Stimulated activated effector memory CD8-positive, alpha-beta T cell treated with anti-CD3 and anti-CD28 coated beads, Interleukin-12 subunit alpha, Interleukin-12 subunit beta, amount 100 ng/mL, for 72 hours (primary cell): ENCODE measurements at places on chromosomes 7 and 10.
A peak's percentile ranks its signal among the peaks of the same experiment; 100 is the strongest.

GRCh38 chr7:15128716-15129115, 226.2 kb upstream of the DGKB start:
- no peak for DNase-seq

DNA sequence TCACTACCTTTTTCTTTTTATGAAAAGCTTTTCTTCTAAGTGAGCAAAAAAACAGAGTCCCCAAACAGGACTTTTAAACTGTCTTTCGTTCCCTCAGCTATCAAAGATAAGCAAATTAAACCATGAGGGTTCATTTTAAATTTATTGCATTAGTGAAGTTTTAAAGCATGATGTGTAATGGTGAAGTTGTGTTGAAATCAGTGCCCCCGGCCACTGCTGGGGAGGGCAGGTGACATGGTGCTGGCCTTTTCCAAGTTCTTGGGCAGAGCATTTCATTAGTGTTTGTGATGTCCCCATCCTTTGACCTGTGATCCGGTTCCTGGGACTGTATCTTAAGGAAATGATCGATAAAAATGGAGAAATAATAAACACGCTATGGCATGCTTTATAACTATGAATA, 96.0 kb downstream of the EEPD1 start:
- DNase-seq = no peak

DNA sequence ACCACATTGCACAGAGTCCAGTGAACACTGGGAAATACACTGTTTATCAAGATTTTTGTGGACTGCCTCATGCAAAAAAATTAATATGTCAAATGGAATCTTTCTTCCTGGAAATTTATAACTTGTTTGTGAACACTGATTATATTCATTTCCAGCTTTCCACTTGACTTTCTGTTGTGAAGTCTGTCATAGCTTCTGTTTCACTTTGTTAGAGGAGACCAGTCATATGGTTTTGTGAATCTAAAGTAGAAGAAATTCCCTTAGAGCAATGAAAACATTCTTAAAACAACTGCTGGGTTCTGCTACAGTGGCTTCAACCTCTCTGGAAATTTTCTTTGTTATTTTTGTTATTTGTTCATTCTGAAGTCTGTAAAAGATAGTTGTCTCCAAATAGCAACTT, 349.5 kb upstream of the NFE2L3 start:
- no peak for DNase-seq

DNA sequence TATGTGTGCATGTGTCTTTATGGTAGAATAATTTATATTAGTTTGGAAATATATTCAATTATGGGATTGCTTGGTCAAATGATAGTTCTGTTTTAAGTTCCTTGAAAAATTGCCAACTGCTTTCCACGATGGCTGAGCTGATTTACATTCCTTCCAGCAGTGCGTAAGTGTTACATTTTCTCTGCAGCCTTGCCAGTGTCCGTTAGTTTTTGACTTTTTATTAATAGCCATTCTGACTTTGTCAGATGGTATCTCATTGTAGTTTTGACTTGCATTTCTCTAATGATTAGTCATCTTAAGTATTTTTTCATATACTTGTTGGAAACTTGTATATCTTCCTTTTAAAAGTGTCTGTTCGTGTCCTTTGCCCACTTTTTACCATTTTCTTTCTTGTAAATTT, 434.2 kb upstream of the POT1 start:
- DNase-seq = no peak

GRCh38 chr10:27687326-27687725, 58.3 kb downstream of the MKX start:
- no peak for DNase-seq

DNA sequence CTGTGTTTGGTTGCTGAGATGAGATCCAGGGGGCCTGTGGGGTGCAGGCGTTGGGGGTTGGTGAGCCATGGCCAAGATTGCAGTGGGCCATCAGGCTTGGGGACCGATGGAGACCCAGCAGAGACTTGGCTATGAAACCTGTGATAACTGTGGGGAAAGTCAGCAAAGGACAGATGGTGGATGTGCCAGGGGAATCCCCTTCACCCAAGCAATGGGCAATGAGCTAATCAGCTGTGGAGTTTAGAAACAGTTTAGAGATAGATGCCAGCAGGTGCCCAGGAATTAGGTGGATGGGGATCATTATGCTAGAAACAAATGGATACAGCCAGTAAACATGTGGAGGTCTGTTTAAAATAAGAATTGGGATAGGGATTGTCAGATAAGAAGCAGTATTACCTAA, 151.4 kb upstream of the FERD3L start:
- DNase-seq = no peak

GRCh38 chr10:689452-690371, at the start of gene DIP2C:
TSS of gene DIP2C (minus strand) at chr10:689668. CDS start at chr10:689578, 90 bp downstream.
- DNase-seq = no peak

GRCh38 chr10:96017191-96017687, 26.1 kb upstream of the CCNJ start:
- DNase-seq = peak; percentile 63

- DNase-seq = no peak
These were observed 121.6 kb downstream of the LRRC4 start for GRCh38 chr7:127909424-127910152.

DNA sequence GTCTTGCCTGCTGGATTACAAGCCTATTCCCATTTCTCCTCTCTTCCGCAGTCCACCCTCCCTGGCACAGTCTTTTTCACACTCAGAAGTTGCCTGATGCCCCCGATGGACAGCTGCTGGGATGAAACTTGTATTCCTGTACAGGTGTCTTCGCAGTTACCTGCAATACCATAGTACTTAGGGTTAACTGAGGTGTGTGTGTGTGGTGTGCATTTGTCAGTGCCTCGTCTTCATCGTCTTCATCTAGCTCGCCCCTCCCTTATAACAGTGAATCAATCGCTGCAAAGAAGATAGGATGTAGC, 11.0 kb downstream of the NXPH1 start:
- no peak for DNase-seq

- no peak for DNase-seq
These were observed 25.9 kb downstream of the CFAP46 start for GRCh38 chr10:132916421-132916841.

DNA sequence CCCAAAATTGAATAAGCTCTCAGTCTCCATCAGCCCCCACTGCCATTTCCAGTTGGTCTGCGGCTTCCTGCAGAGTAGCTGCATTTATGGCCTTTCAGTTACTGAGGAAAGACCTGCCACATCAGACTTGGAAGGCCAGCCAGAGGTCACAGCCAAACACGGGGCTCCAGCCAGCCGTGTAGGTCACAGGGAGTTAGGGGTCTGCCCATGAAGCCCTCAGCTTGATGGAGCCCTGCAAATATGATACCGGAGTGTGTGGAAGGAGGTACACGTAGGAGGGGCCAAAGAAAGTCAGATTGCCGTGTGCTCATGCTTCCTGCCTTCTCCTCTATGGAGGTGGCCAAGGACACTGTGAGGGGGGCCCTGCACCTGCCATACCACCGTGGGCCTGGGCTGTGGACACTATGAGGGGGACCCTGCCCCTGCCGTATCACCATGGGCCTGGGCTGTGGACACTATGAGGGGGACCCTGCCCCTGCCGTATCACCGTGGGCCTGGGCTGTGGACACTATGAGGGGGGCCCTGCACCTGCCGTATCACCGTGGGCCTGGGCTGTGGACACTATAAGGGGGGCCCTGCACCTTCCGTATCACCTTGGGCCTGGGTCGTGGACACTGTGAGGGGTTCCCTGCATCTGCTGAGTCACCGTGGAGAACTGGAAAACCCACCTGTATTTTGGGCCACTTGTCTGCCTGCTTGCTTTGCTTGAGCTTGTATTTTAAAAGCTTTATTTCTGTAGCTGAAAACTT, 335.7 kb upstream of the SHH start:
- no peak for DNase-seq

DNA sequence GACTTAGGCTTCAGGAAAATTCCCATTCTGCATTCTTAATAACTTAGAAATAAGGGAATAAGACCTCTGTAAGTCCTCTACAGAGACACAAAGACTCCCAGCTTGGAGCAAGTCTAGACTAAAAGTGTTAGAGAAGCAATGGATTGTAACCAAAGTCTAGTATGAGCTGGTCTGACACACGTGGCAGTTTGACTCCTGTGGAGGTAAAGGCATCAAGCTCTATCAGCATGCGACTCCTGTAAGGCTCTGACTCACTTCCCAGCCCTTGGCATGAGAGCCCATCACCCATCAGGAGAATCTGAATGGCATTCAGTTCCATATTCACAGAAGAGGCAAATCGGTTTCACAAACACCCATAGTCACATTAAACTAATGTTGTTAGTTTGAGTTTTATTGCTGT, 4.4 kb upstream of the VSTM4 start:
- no peak for DNase-seq

GRCh38 chr10:108597031-108597430, 1326.3 kb downstream of the XPNPEP1 start:
- no peak for DNase-seq

DNA sequence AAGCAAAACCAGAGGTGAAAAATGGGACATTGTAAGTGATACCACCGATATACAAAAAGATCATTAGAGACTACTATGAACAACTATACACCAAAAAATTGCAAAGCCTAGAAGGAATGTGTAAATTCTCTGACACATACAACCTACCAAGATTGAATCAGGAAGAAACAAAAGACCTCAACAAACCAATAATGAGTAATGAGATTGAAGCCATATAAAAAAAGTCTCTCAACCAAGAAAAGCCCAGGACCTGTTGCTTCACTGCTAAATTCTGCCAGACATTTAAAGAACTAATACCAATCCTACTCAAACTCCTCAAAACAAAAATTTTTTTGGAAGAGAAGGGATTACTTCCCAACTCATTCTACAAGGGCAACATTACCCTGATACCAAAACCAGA, 134.0 kb downstream of the TPST1 start:
- DNase-seq = no peak

DNA sequence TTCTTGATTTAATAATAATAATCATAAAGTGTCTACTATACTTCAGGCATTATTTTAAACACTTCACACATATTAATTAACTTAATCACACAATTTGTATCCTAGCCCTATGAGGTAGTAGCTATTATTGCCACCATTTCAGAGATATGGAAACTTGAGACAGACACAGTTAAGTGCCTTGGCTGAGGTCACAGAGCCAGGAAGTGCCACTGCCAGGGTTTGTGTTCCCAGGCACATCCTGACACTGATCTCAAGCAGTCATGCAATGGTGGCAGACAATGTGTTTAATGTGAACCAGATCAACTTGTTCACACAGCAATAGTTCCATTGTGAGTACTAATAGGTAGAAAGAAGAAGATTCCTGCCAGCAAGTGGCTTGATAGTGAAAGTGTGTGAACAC, 666.0 kb downstream of the SUGCT start:
- DNase-seq = no peak

GRCh38 chr10:6669269-6669859, 89.3 kb upstream of the PRKCQ start:
- DNase-seq = no peak

DNA sequence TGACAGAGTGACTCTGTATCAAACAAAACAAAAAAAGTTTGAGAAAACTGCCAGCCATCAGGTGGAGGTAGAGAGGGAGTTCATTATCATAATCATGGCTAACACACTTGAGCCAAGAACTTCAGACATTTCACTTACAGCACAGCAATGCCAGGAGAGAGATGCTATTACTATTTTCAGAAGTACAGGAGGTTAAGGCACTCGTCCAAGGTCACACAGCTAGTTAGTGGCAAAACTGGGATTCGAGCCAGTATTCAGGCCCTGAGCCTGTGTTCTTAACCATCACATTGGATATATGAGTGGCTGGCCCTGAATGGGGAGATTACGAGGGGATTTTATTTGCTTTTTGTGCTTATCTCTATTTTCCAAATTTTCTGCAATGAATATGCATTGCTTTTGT, 24.8 kb upstream of the UNC5B start:
- no peak for DNase-seq

- DNase-seq = no peak
These were observed at the start of gene PLAU for GRCh38 chr10:73910764-73911552. TSS of gene PLAU (plus strand) at chr10:73911132. CDS start at chr10:73911556, 424 bp downstream.

DNA sequence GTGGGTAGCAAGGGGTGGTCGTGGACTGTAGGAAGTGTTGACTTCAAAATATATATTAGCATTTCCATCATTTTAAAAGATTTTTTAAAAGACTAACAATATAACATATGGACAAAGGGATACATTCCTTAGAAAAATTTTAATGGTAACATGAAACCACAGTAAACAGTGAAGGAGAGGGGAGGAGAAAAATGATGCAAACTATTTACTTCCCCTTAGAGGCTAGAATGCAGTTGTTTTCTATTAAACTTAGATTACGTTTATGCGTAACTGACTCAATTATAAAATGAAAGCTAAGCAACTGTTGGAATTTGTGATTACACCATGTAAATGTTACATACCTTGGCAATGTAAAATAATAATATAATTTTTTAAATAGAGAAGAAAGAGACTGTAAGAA, 41.3 kb downstream of the CALD1 start:
- no peak for DNase-seq

DNA sequence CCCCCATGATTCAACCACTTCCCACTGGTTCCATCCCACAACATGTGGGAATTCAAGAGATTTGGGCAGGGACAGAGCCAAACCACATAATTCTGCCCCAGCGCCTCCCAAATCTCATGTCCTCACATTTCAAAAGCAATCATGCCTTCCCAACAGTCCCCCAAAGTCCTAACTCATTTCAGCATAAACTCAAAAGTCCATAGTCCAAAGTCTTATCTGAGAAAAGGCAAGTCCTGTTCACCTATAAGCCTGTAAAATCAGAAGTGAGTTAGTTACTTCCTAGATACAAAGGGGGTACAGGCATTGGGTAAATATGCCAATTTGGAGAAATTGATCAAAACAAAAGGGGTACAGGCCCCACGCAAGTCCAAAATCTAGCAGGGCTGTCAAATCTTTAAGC, 272.9 kb downstream of the MAGI2 start:
- DNase-seq = no peak

DNA sequence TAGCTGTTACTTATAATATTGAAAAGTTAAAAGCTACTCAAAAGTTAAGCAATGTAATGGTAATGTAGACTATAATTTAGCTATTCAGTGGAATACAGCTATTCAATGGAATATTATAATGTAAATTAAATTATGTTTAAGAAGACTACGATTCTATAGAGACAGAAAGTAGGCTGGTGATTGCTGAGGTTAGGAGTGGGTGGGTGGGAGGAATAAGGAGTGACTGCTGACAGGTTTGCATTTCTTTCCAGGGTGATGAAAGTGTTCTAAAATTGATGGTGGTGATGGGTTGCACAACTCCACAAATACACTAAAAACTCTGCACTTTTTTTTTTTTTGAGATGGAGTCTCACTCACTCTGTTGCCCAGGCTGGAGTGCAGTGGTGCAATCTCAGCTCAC, 21.4 kb downstream of the DENND2A start:
- DNase-seq = no peak
